ENCODE measurements at places on chromosomes 7 and 10.

GRCh38 chr7:50184271-50184990 lies 91.4 kb upstream of the ZPBP start:
- no peak for DNase-seq

- DNase-seq, result peak; percentile 92
Observed at GRCh38 chr7:41005374-41005901, 697.5 kb downstream of the INHBA start.

DNA sequence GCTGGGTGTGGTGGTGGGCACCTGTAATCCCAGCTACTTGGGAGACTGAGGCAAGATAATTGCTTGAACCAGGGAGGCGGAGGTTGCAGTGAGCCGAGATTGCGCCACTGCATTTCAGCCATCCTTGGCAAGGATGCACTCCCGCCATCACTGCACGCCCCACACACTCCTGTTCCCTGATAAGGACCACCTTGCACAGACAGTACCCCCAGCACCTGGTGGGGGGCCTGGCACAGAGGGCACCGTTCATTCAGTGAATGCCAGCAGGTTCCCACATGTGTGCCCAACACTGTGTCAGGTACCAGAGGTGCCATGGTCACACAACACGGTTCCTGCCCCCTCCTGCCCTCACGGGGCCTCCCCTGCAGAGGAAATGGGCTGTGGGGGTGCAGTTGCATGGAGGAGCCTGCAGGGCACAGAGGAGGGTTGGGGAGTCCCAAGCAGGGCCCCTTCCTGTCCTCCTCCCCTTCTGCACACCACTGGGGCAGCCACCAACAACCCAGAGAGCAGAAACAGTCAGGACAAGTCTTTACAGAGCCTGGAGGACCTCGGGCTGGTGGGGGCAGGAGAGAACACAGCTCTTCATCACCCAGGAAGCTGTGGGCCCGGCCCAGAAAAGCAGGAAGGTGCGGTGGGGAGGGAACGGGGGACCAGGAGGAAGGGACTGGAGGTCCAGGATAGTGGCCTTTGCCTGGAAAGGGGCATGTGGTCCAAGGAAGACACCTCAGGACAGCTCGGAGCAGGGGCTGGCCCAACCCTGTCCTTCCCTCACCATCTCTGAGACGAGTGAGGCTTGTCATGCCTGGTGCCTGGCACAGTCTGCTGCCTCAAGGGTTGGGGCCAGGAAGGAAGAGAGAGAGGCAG lies 7.1 kb downstream of the CRYGN start:
- no peak for DNase-seq

DNA sequence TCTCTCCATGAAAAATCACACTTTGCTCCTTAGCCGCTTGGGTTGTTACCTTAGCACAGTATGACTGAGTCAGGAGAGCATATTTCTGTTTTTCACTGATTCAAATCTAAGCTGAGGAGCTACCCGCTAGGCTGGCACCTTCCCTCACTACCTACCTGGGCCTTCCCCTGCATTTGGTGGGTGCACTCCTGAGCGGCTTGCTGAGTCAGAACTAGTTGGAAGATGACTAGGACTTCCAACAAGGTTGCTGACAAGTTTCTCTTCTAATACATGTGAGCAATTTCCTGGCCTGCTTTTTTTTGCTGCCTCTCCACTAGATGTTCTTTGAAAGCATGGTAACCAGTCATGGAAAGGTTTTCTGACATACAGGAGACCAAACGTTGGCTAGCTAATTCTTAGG lies 43.8 kb upstream of the SEC61G start:
- DNase-seq, result no peak

DNA sequence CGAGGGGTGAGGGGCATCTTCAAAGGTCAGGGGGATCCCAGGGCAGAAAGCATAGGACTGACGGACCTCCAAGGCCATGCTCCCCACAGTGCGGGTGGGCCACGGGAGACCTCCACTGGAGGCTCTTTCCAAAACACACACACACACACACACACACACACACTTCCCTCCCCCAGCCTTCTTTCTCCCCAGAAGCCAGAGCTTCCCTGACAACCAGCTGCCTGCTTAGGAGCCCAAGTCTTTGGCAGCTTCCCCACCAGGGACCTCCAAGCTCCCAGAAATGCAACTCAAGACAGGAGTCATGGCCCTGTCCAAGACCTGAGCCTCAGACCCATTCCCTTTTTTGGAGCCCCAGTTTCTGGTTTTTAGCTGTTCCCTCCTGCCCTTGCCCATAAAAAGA lies 710 bp upstream of the C10orf105 start:
- no peak for DNase-seq

DNA sequence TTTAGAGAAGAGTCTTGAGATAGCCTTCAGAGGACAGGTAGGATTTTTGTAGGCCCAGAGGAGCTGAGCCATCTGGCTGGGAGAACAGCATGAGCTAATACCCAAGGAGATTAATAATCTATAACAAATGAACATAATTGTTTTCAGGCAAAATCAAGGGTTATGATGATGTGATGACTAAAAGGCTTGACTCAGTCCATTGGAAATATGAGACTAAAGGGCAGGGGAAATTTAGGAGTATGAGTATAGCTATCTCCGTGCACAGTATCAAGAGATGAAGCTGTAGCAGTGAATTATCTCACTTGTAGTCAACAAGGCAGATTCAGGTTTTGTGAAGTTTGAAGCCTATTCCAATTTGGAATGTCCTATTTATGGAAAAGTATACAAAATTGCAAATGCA lies 40.1 kb downstream of the CSTF2T start:
- no peak for DNase-seq

DNA sequence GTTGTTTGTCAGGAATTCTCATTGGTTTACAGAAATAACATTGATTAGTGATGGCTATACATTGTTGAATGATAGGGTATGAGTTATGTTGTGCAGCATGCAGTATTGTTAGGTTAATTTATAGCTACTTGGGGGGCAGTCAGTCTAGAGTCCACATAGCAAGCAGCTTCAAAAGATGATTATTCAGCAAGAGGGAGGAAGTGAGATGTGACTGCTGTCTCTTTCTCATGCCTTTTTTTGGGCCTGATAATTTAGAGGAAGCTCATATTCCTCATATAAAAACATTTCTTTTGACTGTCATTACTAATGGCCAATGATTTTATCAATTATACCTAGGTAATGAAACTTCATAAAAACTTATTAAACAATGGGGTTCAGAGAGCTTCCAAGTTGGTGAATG lies 3.4 kb upstream of the TBRG4 start:
- no peak for DNase-seq

DNA sequence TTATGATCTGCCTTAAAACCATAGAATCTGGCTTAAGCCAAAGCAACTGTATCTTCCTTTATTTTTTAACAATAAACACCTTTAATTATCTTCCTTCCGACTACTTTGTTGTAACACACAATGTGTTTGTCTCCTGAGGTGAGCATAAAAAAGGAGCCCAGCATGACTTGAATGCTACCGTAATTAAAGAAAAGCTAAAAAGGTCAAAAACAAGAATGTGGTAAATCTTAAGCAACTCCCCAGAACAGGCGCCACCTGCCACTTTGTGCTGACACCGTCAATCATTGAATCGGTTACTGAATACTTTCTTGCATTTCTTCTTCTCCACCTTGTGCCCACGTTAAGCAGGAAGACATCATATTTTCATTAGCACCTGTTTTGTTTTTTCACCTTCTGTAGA lies 569.9 kb upstream of the C7orf33 start:
- DNase-seq, result no peak

DNA sequence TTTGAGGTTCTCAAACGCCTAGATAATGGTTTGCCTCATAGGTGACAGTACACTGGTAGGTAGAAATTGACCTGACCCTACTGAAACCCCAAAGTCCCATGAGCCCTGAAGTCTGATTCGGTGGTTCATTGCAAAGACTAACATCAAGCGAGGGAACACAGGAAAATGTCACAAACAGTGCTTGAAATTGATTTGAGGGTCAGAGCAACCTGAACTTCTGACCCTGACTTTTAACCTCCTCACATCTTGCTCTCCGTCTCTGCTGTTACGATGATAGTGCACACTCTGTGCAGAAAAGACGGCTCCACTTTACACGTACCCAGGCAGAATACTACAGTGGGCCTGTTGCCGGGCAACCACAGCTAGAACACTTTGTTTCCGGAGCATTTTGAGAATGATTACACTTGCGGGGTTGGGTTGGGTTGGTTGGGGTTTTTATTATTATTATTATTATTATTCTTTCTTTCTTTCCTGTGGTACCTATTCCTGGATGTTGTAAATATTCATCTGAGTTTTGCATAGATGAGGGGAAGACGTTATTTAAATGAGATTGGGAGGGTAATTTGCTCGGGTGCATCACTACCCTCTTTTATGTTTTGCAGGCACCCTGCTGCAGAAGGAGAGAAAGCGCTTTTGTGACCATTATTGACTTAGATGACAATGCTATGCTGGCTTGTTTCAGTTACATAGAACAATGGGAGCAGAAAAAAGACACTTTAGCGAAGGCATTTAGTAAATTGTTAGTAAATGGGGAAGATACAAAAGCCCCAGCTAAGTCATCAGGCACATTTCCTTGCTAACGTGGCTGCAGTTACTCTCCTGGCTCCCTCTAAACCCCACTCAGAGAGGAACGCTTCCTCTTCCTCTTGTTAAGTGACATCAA lies 438.1 kb upstream of the NRP1 start:
- no peak for DNase-seq

GRCh38 chr7:27885652-27886051 lies 145.7 kb downstream of the TAX1BP1 start:
- no peak for DNase-seq

DNA sequence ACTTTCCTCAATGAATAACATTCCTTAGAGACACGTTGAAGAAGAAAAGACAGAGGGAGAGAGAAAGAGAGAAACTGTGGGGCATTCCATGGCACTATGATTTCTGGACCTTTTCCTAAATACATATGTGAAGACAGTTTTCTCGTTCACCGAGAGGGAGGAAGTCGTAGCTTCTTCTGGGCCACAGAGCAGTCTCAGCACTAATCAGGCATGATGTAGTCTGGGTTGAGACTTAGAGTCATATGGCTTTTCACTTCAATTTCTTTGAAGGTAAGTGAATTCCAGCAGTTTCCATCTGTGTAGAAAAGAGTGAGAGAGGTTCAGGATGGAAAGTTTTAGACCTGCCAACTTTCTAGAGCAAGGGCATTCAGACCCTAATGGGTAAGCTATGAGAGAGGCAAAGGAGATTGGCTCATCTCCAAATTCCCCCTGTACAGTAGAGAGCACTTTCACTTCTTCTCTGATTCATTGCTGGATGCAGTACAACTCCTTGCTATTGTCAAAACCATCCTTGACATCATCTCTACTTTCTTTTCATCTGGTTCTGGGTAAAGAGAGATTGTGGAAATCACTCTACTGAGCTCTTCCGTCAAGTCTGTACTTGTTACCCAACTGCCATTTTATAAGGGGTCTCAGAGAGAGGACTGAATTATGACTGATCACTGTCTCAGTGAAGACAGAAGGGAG lies 31.5 kb upstream of the OR9A4 start:
- DNase-seq, result no peak

DNA sequence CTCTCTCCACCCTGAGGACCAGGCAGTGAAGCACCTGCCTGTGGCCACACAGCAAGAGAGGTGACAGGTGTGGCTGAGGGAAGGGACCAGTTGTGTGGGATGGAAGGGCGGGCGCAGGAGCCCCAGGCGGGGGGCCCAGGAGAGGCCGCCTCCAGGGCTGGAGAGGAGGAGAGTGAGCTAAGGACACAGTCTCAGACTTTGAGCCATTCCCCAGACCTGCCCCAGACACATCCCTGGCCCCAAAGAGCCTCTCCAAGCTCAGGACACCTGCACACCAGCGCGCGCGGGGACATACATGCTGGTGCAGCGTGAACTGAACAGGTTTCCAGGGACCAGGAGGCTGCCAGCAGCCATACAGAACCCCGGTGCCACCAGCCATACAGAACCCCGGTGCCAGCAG lies 237.3 kb downstream of the MAD1L1 start:
- DNase-seq, result no peak

- peak; percentile 90 for DNase-seq
Observed at GRCh38 chr10:89295597-89295996, 6.2 kb upstream of the IFIT2 start.

- no peak for DNase-seq
Observed at GRCh38 chr10:112752288-112752687, 197.8 kb upstream of the TCF7L2 start.

DNA sequence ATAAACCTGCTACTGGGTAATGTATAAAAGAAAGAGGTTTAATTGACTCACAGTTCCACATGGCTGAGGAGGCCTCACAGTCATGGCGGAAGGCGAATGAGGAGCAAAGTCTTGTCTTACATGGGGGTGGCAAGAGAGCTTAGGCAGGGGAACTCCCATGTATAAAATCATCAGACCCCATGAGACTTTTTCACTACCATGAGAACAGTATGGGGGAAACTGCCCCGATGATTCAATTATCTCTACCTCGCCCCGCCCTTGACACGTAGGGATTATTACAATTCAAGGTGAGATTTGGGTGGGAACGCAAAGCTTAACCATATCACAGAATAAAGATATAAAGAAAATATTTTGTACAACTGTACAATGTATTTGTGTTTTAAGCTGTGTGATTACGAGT lies 39.4 kb upstream of the PLCE1 start:
- DNase-seq, result no peak

DNA sequence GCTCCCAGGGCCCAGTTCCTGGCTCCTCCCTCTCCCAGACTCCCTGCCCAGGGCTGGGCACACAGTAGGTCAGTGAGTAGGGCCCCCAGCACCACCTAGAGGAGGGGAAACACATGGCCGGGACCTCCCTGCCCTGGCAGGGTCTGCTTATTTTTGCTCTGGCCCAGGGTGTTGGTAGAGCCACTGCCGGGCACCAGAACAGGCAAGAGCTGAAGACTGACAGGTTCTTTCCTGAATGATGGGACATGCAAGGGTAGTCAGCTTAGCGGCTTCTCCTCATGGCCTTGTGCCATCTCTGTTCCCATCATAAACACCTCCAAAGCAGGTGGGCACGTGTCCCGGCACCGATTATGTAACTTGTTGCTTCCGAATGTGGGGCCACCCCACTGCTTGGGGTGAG lies 86.5 kb downstream of the NEURL1 start:
- no peak for DNase-seq
